H4 (cell line): ENCODE measurements at places on chromosomes 12 and 14. TPM values are rescaled to one million over a fixed set of nuclear protein-coding genes. Genes with fewer than 3 reads are reported as not detected.

DNA sequence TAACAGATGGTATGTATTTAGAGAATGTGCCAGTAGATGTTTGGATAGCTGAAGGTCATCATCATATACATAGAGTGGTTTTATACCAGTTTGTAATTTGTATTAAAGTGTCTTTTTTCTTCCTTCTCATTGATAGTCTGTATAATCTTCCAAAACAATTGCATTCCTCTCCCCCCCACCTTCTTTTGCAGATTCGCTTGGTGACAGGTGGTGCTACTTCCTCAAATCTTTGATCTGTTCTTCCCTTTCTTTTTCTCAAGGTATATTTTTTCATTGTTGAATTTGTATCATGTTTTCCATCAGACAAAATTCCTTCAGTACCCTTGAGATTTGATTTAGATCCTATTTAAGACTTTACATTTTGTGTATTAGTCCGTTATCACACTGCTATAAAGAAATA is 15.0 kb downstream of the TBC1D15 start:
- DNase-seq = no peak

DNA sequence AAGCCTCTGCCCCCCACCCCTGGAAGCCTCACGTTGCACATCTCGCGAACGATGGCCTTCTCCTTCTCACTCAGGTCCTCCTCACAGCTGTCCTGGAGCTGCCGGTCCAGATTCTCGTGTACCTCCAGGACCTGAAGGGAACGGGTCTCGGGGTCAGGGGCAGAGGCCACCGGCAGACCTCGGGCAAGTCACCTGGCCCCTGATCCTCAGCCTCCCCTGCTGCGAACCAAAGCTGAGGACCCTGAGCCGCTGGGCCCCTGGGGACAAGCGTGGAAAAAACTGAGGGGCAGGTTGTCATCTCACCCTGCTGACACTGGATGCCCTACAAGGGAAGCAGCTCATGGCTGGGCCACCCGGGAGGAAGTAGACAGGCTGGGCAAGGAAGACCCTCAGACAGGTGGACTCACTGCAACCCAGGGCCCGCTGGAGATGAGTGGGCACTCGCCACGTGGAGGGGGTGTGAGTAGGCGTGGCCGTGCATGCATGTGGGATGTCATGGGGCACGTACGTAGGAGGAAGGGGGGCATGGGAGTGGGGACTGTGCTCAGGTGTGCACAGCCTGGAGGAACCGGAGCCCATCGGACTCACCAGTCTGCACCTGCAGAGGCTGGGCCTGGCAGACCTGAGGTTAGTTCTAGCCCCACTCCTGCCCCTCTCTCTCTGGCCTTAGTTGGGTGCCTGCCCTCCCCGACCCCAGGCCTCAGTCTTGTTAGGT is 35.1 kb downstream of the CCNK start:
- DNase-seq = no peak

DNA sequence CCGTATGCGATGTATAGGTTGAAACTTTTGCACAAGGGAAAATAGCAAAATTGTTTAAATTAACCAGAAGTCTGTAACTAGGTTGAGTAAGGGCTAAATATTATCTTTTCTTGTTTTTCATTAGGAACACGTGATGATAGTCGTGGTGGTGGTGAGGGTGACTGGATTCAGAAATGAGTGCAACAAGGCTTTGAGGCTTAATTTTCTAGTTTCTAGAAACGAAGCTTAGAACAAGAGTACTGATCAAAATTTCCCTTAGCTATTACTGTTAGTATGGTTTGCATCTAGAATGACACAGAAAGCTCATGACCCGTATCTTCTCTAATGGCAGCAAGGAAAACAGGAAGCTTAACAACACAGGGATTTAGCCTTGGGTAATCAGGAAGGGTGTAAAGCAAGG is 7.0 kb downstream of the SLIRP start:
- DNase-seq = no peak

- DNase-seq = no peak
These were observed 18.5 kb upstream of the DHRS7 start for GRCh38 chr14:60183741-60184140.

- DNase-seq = no peak
These were observed 75.2 kb downstream of the CMAS start for GRCh38 chr12:22121224-22121623.

GRCh38 chr12:57250956-57251355 is at the start of gene STAC3:
Gene STAC3 (minus strand): TSS chr12:57251187. CDS start chr12:57249636, 1,551 bp downstream.
- no peak for DNase-seq

DNA sequence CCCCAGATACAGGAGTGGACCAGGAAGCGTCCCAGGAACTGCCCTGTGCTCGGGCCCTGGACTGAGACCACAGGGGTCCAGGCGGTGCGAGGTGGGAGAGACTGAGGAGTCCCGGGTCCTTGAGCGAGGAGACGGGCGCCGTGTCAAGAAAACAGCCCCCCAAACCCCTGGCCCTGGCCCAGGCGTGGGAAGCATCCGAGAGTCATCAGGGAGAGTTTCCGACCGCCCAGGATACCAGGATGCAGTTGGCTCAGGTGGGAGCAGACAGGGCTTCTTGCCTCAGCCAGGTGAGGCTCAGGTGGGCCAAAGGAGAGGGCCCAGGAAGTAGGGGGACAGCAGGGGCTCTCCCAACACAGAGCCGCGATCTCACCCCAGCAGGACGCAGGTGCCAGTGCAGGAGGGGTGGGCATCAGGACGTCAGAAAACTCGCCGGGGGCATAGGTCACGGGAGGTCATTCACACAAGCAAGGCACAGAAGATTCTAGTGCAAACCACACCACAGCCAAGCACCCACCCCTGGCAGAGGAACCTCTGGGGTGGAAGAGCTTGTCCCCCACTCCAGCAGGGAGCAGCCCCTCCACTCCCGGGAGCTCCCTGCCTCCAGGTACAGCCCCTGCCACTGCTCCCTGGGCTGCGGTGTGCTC is 102.5 kb upstream of the EIF5 start:
- no peak for DNase-seq

- DNase-seq = no peak
These were observed 32.0 kb upstream of the VPS37B start for GRCh38 chr12:122927756-122928403.

DNA sequence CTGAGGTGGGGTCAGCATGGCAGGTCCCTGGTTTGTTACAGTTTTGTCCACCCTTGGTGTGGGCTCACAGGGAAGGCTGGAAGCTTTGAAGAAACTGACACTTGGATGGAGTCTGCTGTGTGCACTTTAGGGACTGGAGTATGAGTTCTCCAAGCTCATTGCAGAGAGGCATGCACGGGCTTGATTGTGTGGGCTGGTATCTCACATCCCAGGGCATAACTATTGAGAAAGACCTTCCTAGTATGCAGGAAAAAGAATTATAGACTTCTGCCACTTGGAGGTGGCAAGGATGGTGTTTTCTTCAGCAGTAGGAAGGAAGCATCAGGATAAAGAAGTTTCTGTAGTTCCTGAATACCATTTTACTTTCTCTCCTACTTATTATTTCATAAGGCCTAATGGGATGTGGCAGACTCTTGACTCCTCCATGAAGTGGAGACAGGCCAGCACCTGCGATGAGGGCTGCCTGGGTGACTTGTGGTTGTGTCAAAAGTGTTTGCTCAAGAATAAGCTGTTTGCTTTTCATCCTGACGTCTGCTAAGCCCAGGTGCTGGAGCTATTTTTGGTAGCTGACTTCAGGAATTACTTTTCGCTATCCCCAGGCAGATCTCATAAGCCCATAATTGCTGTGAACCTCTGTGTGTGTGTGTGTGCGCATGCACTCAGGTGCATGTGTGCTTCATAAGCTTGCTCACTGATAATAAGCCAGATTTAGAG is 125.8 kb downstream of the KTN1 start:
- no peak for DNase-seq

DNA sequence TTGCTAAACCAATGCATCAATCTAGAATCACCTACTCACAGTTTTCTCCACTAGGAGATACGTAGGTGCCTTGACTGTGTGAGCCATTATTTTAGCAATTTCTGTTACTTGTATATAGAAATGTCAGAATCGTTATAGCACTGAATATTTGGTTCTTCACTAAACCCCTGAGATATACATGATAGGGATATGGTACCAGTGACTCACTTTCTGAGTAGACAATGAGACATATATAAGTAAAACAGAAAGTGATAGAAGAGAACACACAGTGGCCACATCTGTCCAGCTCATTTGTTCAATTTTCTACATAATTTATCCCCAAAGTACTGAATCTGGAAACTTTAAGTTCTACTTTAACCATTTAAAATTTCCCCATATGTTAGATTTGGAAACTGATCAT is 1505.5 kb upstream of the TMEM132C start:
- DNase-seq = no peak

DNA sequence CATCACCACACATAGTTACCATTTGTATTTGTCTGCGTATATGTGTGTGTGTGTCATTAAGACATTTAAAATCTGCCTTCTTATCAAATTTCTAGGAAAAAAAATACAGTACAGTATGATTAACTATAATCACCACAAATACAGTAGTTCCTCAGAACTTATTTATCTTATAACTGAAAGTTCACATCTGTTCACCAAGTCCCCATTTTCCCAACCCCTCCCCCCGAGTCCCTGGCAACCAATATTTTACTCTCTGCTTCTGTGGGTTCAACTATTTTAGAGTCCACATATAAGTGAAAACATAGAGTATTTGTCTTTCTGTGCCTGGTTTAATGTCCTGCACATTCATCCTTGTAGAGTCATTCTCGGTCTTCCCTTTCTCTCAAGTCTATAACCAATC is 12.3 kb downstream of the CAPS2 start:
- DNase-seq = no peak

DNA sequence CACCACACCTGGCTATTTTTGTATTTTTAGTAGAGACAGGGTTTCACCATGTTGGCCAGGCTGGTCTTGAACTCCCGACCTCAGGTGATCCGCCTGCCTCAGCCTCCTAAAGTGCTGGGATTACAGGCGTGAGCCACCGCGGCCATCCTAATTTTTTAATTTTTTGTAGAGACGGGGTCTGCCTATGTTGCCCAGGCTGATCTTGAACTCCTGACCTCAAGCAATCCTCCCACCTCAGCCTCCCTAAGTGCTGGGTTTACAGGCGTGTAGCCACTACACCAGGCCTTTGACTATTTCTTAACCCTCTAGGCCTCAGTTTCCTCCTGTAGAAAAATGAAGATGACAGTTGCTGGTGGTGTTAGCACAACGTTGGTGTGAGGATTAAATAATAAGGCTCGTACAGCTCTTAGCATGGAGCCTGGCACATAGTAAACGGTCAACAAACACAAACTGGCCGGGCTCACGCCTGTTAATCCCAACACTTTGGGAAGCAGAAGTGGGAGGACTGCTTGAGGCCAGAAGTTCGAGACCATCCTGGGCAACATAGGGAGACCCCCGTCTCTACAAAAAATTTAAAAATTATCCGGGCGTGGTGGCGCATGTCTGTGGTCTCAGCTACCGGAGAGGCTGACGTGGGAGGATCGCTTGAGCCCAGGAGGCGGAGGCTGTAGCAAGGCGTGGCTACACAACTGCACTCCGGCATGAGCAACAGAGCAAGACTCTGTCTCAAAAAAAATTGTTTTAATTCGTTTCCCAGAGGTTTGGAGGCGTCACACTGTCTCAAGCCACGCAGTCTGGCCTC is 979 bp downstream of the DDX54 start:
- DNase-seq = no peak

- no peak for DNase-seq
These were observed 136.6 kb upstream of the NEDD1 start for GRCh38 chr12:96770219-96771102.

GRCh38 chr14:55712491-55712890 is 132.5 kb downstream of the KTN1 start:
- no peak for DNase-seq

- DNase-seq = no peak
These were observed 58.8 kb downstream of the TMX1 start for GRCh38 chr14:51298895-51299294.

GRCh38 chr14:38297681-38298080 is 41.8 kb upstream of the CLEC14A start:
- DNase-seq = no peak

REM2 gene
- total RNA-seq = 0.27 TPM in 1 of 2 replicates, not detected in the other

GSG1 gene
- 0.15 TPM in 1 of 2 replicates, not detected in the other for total RNA-seq

PYGL gene
- total RNA-seq = 35.1 and 43.0 TPM in 2 replicates

C12orf50 gene
- total RNA-seq = not detected in 2 replicates

MAP3K9 gene
- 2.7 and 3.0 TPM in 2 replicates for total RNA-seq

MBIP gene
- total RNA-seq = 17.7 and 22.0 TPM in 2 replicates

BATF gene
- total RNA-seq = not detected in 2 replicates

TIMELESS gene
- 9.8 and 12.7 TPM in 2 replicates for total RNA-seq

OXA1L gene
- 106 and 132 TPM in 2 replicates for total RNA-seq
